Amniotic stem cell (primary cell): ENCODE measurements at places on chromosomes 12 and 14.

DNA sequence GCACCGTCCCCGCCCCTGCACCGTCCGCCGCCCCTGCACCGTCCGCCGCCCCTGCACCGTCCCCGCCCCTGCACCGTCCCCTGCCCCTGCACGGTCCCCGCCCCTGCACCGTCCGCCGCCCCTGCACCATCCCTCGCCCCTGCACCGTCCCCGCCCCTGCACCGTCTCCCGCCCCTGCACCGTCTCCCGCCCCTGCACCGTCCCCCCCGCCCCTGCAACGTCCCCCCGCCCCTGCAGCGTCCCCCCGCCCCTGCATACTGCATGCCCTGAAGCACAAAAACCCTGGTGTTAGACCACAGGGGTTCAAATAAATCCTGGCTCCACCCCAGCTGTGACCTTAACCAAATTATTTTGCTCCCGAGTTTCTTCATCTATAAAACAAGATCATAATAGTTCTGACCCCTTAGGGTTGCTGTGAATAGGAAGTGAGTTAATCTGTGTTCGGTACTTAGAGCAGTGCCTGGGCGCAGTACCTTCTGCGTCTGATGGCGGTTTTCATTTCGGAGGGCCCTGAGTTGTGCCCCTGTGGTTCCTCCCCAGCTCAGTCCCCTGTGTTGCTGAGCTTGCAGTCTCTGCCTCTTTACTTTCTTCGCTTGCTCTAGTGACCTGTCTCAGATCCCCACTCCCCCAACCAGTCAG, 38.1 kb downstream of the ESRRB start:
- DNase-seq = no peak

DNA sequence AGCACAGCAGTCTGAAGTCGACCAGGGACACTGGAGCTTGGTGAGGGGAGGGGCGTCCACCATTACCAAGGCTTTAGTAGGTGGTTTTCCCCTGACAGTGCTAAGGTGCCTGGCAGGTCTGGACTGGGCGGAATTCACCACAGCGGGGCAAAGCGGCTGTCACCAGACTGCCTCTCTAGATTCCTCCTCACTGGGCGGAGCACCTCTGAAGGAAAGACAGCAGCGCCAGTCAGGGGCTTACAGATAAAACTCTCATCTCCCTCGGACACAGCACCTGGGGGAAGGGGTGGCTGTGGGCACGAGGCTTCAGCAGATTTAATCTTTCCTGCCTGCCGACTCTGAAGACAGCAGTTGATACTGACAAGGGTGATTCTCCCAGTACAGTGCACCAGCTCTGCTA, 39.1 kb downstream of the DDHD1 start:
- DNase-seq = no peak

DNA sequence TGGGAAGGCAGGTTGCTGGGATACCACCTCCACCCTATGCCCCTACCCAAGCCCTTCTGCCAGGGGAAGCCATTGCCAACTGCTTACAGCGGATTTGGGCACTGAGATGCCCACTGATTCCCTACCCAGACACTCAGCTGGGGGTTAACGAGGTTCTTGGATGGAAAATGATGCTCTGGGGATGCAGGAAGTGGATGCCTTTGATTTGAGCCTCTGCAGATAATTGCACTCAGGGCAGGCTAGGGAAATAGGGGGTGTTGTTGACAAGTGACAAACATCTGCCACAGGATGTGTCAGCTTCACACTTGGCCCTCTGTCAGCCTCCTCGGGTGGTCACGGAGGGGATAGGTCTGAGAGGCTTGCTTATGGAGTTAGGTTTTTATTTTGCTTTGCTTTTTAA, 57.4 kb downstream of the RPH3A start:
- no peak for DNase-seq

- no peak for DNase-seq
Measured at GRCh38 chr12:96069511-96070231, 34.3 kb upstream of the LTA4H start.

GRCh38 chr14:102579696-102580549, 12.5 kb upstream of the RCOR1 start:
- peak; percentile 30 for DNase-seq

DNA sequence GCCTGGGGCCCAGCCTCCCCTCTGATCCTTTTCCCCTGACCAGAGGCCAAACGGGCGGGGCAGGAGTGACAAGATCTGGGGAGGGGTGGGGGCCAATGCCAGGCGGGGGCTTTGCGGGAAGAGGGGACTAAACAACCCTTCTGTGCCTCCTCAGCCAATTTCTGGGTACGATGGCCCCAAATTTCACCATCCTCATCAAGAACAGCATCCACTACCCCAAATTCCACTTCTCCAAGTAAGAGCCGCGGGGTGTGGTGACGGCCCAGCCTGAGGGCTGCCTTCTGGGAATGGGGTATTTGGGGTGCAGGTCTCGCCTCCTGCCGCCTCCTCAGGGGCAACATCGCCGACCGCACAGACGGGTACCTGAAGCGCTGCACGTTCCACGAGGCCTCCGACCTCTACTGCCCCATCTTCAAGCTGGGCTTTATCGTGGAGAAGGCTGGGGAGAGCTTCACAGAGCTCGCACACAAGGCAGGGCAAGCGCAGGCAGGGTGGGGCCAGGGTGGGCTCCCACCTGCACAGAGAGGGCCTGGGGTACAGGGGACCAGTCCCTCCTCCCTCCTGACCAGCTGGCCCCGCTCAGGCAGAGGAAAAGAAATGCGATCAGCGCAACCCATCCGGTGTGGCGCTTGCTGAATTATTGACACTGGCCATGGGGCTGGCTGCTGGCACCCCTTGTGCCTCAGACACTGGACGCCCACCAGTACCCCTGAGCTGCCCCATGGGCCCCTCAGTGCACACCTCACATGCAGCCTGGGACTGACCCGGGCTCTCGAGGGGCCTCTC, 1.7 kb downstream of the P2RX2 start:
- no peak for DNase-seq

DNA sequence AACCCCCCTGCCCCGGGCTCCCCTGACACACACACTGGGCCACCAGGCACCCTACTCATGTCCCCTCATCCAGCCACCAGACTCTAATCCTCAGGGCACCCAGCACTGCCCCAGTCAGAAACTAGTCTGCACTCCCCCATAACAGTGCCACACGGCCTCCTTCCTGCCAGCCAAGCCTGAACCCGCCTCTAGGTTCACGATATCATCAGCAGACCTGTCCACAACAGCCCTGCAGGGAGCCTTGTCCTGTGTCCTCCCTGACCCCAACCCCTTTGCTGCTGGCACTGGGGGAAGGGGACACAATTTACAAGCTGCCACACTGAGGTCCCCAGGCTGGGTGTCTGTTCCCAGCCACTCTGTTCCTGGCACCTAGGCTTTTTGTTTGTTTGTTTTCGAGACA, 33.6 kb downstream of the LTBP2 start:
- DNase-seq = no peak

GRCh38 chr12:91395628-91396135, 213.1 kb upstream of the DCN start:
- no peak for DNase-seq

GRCh38 chr12:105831372-105831771, 307.4 kb downstream of the NUAK1 start:
- no peak for DNase-seq

DNA sequence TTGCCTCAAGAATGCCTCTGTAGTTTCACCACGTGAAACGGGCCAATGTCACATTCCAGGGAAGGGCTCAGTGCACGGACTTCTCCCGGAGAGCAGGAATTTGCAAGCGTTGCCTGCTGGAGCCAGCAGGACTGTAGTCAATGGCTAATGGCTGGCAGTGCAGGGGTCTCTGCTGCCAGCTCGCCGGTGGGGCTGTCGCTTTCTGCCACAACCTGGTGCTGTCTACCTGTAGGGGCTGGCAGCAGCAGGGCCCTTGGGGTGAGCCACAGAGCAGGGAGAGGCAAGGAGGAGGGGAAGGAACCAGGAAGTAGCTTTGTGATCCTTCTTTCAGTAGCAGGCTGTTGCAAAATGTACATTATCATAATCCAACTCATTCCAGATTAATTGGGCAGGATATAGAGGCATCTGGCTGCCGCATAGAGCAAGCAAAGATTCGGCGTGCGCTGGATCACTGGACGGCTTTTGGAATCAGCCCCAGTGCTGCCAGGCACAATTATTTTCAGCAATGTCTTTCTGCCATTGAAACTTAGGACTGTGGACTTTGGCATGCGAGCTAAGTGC, 114.1 kb downstream of the PAPOLA start:
- DNase-seq = no peak

DNA sequence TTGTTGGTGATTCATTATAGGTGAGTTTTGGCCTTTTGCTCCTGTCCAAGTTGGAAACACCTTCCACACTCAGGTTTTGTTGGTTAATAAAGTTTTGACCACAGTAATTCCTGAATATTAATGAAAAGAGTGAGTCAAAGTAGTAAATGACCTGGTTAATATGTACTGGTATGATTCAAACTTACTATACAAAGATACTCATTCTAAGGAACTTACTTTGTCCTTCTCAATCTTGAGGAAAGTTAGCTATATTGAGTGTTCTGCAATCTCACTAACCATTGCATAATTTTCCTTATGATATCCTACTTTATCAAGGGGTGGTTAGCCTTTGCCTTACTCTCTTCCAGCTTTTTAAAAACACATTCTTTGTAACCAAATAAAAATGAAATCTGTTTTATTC, 20.9 kb upstream of the HECTD1 start:
- DNase-seq = no peak

GRCh38 chr12:6056406-6057240, 67.8 kb downstream of the VWF start:
- no peak for DNase-seq

GRCh38 chr12:14452336-14452735, 86.9 kb downstream of the ATF7IP start:
- no peak for DNase-seq

DNA sequence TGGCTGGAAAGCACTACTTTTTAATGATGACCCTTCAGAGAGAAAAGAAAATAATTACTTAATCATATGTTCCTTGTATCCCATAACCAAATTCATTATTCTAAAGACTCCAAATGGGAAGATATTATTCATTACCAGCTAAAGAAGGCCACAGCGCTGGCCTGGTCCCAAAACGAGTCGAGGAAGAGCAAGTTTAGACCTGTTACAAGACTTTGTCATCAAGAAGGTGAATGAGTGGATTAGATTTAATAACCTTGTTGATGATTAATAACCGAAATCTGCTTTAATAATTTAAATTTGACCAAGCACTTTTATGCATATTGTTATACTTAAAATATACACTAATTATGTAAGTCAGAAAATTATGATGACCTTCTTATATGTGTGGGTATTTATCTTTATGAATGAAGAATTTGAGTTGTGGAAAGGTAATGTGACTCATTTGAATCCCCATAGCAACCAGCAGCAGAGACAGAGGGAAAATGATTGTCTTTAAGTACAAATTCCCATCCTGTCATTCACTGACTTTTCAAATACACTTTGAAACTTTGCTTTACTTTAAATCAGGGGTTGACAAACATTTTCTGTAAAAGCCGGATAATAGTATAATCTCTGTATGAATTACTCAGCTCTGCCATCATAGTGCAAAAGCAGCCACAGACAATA, 200.3 kb upstream of the NPAS3 start:
- DNase-seq = no peak

- DNase-seq = peak; percentile 54
Measured at GRCh38 chr12:69655616-69656340, 43.3 kb downstream of the BEST3 start.

GRCh38 chr14:54577977-54578376, 11.0 kb downstream of the SAMD4A start:
- DNase-seq = no peak

- no peak for DNase-seq
Measured at GRCh38 chr14:57898837-57899572, 33.1 kb upstream of the SLC35F4 start.

GRCh38 chr12:110228756-110229155, 52.3 kb upstream of the ATP2A2 start:
- no peak for DNase-seq
